ENCODE measurements at places on chromosomes 16 and 17. TPM values are rescaled to one million over a fixed set of nuclear protein-coding genes. Genes with fewer than 3 reads are reported as not detected.

The ABCA9 gene
- 7.0 TPM for total RNA-seq

The CIITA gene
- total RNA-seq, result 0.22 TPM

The CACNG5 gene
- total RNA-seq, result not detected

The MRPS34 gene
- 102 TPM for total RNA-seq

The BEAN1 gene
- 0.12 TPM for total RNA-seq

The MMP25 gene
- 0.11 TPM for total RNA-seq

The INO80E gene
- 47.3 TPM for total RNA-seq

The ULK2 gene
- 19.1 TPM for total RNA-seq

The ZNF469 gene
- total RNA-seq, result 1.4 TPM

The MYH3 gene
- 0.77 TPM for total RNA-seq

The PLA2G15 gene
- 38.0 TPM for total RNA-seq

The ZG16 gene
- not detected for total RNA-seq

The HEATR9 gene
- not detected for total RNA-seq

The CCDC78 gene
- total RNA-seq, result 4.8 TPM

The PDIA2 gene
- 0.12 TPM for total RNA-seq

The SPATA20 gene
- 85.6 TPM for total RNA-seq

The ATP2A1 gene
- total RNA-seq, result 0.22 TPM

The FOXF1 gene
- total RNA-seq, result 7.2 TPM

The FSCN2 gene
- 1.5 TPM for total RNA-seq

The KRT16 gene
- total RNA-seq, result 0.12 TPM
